ENCODE measurements at places on chromosomes 13 and 19.

DNA sequence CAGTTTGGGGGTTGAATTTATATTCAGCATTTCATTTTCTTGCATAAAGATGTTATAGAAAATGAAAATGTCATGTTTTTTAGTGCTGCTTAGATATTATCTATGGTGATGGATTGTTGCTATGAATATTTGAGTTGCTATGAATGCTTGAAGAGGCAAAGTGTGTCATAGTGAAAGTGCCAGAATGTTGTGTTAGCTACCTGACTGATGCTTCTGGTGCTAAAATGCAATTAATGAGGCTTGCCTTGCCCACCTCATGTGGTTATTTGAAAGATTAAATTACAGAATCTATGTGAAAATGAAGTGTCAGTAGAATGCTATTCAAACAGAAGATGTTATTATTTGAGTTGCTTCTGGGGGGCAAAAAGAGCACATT lies 62.7 kb upstream of the MYCBP2 start:
- no peak for DNase-seq

- DNase-seq, result no peak
Measured at GRCh38 chr19:35077411-35078223, 36.1 kb downstream of the HPN start.

- no peak for DNase-seq
Measured at GRCh38 chr19:56692206-56692895, 20.8 kb upstream of the ZNF835 start.

- no peak for DNase-seq
Measured at GRCh38 chr19:12843999-12844732, 5.9 kb downstream of the MAST1 start.

Data from stimulated activated CD8-positive, alpha-beta memory T cell treated with anti-CD3 and anti-CD28 coated beads, Interleukin-15, amount 100 ng/mL, for 24 hours (primary cell).